ENCODE measurements at places on chromosomes 7 and 10. TPM values are rescaled to one million over a fixed set of nuclear protein-coding genes. Genes with fewer than 3 reads are reported as not detected.

- no peak for DNase-seq
Observed at GRCh38 chr10:123136806-123137642, 1.3 kb downstream of the HMX3 start.

GRCh38 chr7:46489106-46489505, 568.0 kb upstream of the IGFBP3 start:
- peak; percentile 44 for DNase-seq

The IDI2 gene
- total RNA-seq: not detected

GRCh38 chr7:98212532-98213041, 1.3 kb downstream of the BHLHA15 start:
- DNase-seq: no peak

The BTBD16 gene
- total RNA-seq: 0.27 TPM

DNA sequence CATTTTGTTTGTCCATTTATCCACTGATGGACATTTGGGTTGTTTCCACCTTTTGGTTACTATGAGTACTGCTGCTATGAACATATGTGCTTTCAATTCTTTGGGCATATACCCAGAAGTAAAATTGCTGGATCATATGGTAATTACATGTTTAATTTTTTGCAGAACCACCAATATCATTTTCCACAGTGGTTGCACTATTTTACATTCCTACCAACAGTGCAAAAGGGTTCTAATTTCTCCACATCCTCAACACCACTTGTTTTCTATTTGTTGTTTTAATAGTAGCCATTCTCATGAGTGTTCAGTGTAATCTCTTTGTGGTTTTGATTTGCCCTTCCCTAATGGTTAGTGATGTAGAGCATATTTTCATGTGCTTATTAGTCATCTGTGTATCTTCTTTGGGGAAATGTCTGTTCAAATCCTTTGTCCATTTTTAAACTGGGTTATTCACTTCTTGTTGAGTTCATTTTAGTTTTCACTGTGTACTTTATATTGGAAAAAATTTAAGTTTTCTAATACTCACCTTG, 101.9 kb downstream of the HIBADH start:
- DNase-seq: no peak

GRCh38 chr10:113967126-113967525, 76.5 kb upstream of the ADRB1 start:
- DNase-seq: no peak

DNA sequence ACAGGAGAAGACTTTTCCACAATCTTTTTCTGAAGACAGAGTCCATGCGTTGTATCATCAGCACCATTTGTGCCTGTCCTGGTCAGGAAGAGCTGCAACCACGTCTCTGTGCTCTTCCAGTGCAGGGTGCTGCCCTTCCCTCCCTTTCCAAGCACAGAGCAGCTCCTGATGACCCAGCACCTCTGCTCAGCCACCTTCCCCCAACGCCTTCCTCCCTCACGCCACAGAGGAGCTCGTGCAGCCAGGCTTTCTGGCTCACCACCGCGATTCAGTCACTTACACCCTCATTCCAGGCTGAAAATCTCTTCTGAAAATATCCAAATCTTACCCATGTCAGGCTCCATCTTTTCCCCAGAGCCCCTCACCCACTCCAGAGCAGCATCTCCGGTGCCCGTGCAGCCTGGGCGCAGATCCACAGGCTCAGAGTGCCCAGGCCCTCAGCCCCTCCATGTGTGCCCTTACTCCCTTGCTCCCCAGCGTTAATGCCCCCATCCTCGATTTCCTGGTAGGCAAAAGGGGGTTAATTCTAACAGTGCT, 181.5 kb downstream of the DIP2C start:
- DNase-seq: no peak

GRCh38 chr7:107118109-107118900, 50.5 kb upstream of the HBP1 start:
- peak; percentile 11 for DNase-seq

The AP1S1 gene
- 21.1 TPM for total RNA-seq

DNA sequence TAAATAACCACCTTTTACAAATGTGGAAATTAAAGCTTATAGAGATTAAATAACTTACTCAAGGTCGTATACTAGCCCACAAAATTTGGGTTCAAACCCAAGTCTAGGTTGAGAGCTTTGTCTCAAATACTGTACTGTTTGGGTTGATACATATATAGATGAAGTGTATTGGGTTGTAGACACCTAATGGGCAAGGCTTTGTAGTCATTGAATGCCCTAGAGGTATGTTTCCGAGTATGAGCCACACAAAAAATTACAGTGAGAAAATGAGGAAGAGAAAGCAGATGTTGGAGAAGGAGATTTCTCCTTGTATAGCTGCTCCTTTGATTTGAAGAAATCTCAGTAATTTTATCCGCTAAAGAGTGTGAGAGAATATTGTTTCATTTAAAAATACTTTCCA, 60.6 kb downstream of the C1GALT1 start:
- no peak for DNase-seq

The AFAP1L2 gene
- 20.7 TPM for total RNA-seq

Measured in muscle of leg (tissue), 16 donors.